NCI-H2081 treated with DMSO at 0.1 percent for 48 hours (cell line): ENCODE measurements at places on chromosomes 4 and X.

DNA sequence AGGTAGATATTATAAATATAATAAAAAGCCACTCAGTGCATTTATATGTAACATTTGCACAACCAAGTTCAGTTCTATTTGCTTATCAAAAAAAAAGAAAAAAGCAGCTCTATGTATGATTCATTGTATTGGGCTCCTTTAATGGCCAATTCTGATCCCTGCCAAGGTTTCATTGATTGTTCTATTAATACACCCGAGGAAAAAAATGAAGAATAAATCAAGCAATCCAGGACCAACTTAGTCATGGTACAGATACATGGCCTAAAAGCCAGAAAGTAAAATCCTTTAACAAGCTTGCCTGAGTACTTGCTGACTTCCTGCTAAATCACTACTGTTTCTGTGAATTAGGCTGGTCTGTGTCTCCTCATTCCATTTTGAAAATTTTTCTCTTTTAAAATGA is 77.6 kb upstream of the PCDH7 start:
- no peak for DNase-seq

GRCh38 chrX:39950018-39950688 is 147.6 kb downstream of the BCOR start:
- DNase-seq, result no peak

GRCh38 chr4:121108557-121108956 is 36.2 kb upstream of the NDNF start:
- DNase-seq, result peak; percentile 42

- DNase-seq, result no peak
These were observed 4.1 kb downstream of the PPA2 start for GRCh38 chr4:105469736-105470135.

DNA sequence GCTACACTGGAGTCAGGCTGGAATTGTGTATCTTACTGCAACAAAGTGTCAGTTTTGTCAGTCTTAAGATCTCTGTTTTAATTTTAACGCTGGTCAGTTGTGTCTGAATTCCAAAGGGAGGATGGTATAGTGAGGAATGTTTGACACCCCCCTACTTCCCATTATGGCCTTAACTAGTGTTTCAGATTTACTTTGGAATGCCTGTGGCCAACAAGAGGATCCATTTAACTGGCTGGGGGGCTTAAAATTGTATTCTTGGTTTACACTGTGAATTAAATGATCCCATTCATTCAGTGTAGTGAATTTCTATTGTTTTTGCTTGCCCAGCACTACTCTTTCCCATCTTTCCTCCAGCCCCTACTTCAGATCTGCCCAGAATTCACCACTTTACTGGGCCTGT is 75.8 kb upstream of the IQCM start:
- DNase-seq, result no peak

DNA sequence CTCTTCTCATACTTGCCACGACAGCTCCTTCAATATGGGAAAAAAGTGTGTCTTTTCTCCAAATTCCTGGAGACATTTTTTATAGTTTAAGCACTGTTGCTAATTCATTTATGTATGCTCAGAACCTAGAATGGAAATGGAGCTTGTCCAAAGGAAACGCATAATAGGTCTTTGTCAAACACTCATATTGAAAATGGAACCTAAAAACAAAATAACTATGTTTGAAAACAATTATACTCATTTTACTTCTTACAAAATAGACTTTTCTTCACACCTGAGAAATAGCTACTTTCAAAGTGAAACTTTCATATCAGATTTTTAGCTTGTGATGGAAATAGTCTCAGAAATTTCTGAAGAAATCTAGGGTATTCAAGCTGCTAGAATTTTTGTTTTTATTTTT is 529.7 kb upstream of the BOD1L1 start:
- DNase-seq, result no peak

- DNase-seq, result no peak
These were observed 34.2 kb upstream of the FAT1 start for GRCh38 chr4:186757696-186758355.

- DNase-seq, result no peak
These were observed 34.3 kb upstream of the TMEM154 start for GRCh38 chr4:152713951-152714705.

DNA sequence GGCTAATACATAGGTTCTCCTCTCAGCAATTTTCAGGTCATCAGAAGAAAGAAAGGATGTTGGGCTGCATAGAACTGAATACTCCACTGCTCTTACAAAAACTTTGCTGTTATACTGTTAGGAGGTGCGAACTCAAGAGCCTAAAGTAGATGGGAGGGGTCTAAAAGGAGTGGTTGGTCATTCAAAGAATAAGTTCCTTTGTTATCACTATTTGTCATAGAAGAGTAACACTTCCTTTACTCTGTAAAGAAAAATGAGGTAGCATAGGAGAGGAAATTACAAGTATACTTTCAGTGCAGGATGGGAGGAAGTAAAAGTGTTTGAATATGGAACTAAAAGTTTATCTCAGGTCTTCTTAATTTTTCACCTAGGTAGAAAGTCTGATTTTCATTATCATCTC is 61.5 kb downstream of the CCNI start:
- no peak for DNase-seq

GRCh38 chrX:133669214-133669613 is 253.9 kb upstream of the GPC4 start:
- DNase-seq, result no peak

DNA sequence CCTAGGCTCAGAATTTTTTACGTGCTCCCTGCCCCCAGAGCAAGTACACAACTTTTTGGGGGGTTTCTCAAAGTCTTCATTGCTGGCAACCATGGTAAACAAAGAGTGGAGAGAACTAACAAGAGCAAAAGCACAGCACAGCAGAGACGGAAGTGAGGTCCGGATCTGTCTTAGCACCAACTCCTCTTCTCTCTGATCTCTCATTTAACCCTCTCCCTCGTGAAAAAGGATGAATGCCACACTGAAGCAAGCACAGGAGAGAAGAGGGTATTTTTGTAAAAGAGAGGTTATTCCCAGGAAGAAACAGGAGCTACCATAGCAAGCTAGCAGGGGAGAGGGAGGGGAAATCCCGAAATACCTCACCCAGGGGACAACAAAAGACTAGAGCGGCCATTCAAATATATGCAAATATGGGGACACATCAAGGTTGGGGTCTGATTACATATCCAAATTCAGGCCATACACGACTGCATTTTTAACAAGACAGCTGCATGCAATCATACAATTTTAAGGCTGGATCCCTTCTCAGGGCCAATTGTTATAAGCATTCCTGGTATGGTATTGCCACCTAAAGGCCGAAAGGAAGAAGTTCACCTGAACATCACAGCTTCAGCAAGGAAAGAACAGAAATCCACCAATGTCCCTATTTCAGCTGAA is 46.6 kb downstream of the CD40LG start:
- DNase-seq, result peak; percentile 2

GRCh38 chr4:169283114-169283509 is 12.4 kb upstream of the SH3RF1 start:
- no peak for DNase-seq

- peak; percentile 2 for DNase-seq
These were observed 28.4 kb upstream of the TNIP3 start for GRCh38 chr4:121192480-121192879.

DNA sequence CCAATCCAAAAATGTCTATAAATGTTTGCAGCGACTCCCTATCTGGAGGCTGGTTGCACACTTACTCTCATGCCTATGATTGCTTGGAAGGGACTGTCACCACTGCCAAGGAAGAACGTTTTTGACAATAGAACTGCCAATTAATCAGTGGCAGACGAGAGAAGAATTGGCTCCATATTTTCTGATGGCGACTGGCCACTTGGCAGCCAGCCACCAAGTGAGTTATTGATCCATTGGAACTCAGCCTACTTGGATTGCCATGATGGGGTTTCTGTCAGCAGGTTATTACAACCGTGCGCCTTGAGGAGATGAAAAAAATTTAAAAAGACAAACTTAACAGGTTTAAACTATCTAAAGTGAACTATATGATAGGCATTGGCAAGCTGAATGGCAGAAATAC is 47.4 kb downstream of the LINC00632 start:
- no peak for DNase-seq

GRCh38 chr4:40180356-40180755 is 16.5 kb upstream of the RHOH start:
- DNase-seq, result no peak

DNA sequence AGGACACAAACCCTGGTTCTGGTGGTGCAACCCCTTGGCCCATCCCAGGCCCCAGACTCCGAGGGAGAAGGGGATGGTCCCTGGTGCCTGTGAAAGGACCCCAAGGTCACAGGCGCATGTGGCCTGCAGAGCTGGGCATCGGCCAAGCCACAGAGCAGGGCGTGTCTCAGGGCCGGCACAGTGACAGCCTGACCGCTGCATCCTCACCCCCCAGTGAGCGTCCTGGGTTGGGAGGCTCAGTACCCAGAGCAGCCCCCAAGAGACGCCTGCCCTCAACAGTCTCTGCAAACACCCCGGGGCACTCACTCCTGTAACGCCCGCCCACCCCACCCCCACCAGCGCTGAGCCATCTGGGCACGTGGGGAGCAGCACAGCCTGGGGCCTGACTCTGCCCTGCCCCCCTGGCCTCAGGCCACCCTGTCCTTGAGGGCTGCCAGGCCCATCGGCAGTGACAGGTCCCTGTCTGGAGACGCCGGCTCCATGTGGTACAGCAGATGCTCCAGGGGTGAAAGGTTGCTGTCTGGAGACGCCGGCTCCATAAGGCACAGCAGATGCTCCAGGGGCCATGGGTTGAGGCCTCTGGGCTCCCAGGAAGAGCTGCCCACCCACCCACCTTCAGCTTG is 24.5 kb upstream of the CPLX1 start:
- DNase-seq, result no peak

DNA sequence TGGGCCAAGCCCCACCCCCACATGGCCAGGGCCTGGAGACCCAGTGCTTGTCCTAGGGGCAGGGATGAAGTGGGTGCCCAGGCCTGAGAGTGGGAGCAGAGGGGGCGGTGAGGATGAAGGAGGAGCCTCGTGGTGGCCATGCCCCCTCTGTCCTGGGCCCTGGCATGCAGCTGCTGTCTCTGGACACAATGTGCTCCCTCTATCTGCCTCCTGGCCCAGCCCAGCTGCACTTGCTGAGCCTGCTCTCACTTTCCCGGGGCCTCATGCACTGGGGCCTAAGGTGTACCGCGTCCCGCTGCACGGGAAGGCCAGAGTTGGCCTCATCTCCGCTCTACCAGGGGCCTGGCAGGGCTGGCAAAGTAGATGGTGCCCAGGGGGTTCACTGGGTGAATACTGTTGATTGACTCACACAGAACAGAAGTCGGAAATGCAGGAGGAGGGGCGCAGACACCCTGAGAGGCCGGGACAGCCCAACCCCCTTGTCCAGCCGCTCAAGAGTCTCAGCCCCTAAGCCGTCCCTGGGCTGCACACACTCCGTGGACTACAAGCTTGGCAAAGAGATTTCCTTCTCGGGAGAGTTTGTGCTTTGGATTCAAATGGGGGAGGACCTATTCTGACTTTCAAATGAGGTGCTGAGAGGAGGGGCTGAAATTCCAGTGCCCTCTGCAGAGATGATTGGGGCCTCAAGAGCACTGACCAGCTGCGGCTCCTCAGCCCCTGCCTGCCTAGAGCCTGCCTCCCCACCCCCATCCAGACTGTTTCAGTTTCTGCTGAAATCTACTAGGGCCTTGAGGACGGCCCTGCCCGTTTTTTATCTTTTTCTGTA is 112.4 kb downstream of the PSAPL1 start:
- no peak for DNase-seq

GRCh38 chr4:183772361-183772760 is 113.3 kb downstream of the TRAPPC11 start:
- no peak for DNase-seq

DNA sequence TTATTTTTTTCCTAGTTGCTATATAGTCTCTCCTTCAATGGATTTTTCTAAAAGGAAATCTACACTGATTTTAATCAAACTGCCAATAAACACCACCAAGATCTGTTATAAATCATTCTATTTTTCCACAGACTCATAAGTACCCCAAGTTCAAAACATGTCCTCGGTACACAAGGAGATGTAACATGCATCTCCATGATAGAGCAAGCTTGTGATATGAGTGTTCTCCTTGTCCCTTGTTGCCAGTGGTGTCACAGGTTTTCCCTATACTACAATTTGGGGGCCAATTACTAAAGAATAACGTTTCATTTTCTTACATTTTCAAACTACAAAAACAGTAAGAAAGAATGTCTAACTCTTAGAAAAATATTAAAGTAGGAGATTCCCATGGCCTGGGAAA is 491 bp downstream of the ARHGEF6 start:
- DNase-seq, result no peak

GRCh38 chrX:150058728-150059127 is 120.4 kb upstream of the EOLA2 start:
- DNase-seq, result no peak

DNA sequence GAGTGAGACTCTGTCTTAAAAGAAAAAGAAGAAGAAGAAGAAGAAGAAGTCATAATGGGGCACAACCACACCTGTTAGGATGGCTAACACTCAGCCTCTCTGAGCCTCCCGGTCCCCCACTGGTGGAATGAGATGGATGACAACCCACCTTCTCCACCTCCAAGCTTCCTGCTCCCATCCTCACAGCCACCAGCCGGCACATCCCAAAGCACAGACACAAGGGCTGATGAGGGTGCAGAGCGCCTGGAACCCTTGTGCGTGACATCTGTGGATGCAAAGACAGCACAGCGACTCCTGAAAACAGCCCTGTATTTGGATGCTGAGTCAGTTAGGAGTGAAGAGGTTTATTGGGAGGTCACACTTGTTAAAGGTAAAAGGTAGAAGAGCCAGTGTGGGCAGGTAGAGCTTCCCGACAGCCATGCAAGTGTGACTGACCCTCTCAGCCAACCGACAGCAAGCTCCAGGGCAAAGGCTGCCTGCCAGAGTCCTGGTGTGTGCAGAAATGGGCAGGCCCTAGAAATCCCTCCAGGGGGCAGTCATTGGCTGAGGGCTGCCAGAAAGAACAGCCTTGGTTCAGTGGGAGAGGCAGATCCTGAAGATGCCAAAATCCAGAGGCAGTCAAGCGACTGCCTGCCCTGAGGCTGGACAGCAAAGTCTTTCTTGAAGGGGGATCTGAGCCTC is 26.6 kb upstream of the MAN2B2 start:
- no peak for DNase-seq

DNA sequence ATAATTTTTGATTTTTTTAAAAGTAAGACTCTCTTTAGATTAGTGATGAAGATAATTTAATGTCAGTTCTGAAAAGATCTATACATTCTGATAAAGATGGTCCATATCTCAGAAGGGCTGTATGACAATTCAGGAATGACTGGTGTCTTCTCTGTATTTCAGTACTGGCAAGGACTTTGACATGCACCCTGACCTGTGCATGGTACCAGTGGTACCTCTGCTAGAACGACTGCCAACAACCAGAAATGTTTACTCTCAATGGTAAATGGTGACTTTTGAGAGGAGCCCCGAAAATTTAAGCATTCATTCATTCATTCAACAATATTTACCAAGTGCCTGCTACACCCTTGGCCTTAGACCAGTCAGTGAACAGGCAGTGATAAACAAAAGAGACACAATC is 4.8 kb downstream of the NR3C2 start:
- DNase-seq, result no peak
